ENCODE measurements at places on chromosomes 11 and 22.
A peak's percentile ranks its signal among the peaks of the same experiment; 100 is the strongest.

GRCh38 chr11:103970701-103971249, 65.7 kb upstream of the DDI1 start:
- no peak for DNase-seq

DNA sequence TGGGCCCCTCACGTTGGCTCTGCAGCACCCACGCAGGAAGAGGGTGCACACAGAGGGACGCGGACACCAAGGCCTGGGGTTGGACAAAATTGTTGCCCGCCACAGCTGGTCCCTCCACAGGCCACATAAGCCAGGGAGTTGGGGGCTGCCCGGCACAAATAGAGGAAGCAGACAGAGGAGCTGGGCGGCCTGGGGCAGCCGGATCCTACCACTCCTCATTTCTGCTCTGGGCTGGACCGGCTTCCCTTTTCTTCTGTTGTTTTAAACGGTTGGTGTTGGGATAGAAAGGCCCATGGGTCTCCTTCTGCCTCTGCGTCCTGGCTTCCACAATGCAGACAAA, 36.4 kb upstream of the LINC01488 start:
- no peak for DNase-seq

- no peak for DNase-seq
Observed at GRCh38 chr11:33168709-33169200, 7.5 kb upstream of the CSTF3 start.

GRCh38 chr22:28867191-28867590, 16.2 kb upstream of the ZNRF3 start:
- no peak for DNase-seq

DNA sequence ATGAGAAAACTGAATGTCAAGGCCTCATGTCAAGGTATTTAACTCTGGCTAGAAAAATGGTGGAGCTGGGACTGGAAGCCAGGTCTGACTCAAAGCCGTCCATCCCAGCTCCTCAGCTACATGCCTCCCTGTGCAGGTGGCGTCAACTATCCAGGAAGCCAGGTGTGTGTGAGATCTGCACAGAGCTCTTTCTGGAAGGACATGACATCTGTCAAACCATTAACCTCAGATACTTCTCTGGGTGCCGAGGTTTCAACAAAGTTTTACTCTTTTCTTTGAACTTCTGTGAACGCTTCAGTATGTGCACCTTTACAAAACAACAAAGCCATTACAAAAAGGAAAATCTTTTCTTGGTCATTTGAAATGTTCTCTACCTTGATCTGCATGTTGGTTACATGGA, 7.0 kb upstream of the CASTOR1 start:
- no peak for DNase-seq

GRCh38 chr22:41401781-41402648, 20.3 kb downstream of the TEF start:
- DNase-seq = peak; percentile 88

DNA sequence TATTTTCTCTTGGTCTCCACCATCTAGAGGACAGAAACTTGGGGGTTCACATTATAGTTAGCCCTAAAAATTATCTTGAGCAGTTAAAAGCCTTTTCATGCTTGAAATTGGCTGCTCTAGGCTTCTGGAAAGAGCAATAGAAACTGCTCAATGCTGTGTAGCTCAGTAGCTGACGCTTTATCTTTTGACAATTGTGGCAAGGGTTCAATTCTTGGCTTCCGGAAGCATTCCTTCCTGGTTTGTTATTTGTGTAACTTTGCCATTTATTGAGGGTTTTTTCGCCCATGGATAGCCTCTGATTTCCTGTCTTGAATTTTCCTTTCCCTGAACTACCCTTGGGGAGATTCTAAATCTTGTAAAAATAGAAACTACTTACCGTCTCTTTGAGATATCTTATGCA, 10.3 kb upstream of the OR56A1 start:
- no peak for DNase-seq

DNA sequence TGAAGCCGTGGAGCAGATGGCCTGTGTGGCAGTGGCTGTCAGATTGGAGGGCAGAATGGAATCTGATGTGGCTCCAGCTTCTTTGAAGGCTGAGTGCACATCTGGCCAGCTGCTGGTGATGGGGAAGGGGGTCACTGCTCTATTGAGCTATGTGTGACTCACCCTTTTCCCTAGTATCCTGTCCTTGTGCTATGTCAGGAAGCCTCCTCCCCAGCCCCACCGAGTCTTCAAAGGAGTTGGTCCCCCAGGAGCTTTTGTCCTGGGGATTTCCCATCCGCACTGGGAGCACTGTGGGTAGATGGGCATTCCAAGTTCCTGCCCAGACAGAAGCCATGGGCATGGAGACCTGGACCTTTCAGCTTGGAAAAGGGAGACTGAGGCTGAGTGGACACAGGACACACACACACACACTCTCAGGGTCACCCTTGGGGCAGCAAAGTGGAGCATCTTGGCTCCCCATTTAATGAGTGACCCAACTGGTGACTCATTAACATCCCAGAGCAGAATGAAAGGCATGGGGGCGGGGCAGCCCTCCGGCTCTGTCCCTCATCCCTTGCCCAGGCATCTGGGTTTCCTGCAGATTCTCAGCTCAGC, 3.3 kb downstream of the SERPINH1 start:
- no peak for DNase-seq
